Cortex of kidney (tissue), 1 donor: ENCODE measurements at places on chromosomes 3 and 15.

- no peak for DNase-seq
These were observed 16.5 kb upstream of the PLOD2 start for GRCh38 chr3:146177519-146177918.

GRCh38 chr15:97998307-97999071 lies 38.0 kb downstream of the ARRDC4 start:
- no peak for DNase-seq

- no peak for DNase-seq
These were observed 9.9 kb downstream of the LOXL1 start for GRCh38 chr15:73936181-73936580.

DNA sequence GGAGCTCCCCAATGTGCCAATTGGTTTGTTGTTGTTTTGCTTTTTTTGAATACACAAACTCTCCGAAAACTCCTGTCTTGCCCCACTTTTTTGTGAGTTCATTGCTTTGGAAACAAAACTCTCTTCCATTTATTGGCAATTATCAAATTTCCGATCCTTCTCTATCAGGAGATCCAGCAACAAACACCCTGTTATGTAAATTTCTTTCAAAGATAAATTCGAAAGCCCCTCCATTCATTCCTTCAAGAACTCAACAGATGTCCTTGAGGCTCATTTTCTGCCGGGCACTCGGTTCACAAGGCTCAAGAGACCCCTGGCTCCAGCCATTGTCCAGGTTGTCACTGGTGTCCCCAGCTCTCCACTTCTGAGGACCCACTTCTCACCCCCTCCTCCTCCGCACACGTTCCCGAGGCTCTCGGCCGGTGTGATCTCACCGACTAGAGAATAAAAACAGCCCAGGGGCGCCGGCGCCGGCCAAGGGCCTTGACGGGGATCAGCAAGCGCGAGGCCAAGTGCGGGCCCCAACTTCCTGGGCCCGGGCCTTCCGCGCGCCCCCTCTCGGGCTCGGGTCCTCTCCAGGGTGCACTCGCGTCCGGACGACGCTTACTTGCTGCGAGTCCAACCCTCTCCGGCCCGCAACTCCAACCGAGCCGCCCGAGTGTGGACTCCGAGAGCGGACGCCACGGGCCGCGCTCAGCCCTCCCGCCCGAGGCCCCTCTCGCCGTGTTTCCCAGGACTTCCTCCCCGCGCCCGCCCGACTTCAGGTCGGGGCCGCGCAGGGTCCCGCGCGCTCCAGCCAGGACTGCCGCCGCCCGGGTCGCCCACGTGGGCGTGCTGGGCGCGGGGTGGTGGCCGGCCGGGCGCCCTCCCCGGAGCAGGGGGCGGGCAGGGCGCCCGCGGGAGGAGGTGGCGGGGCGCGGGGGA lies 533 bp upstream of the SMAD3 start:
- DNase-seq: no peak

GRCh38 chr15:90819850-90820249 lies 48.5 kb upstream of the FURIN start:
- DNase-seq: no peak

GRCh38 chr3:195597848-195598247 lies 14.1 kb upstream of the APOD start:
- DNase-seq: no peak

- DNase-seq: no peak
These were observed 61.2 kb downstream of the ITGA11 start for GRCh38 chr15:68370768-68371151.

GRCh38 chr3:15647611-15648167 lies 46.1 kb downstream of the BTD start:
- no peak for DNase-seq

DNA sequence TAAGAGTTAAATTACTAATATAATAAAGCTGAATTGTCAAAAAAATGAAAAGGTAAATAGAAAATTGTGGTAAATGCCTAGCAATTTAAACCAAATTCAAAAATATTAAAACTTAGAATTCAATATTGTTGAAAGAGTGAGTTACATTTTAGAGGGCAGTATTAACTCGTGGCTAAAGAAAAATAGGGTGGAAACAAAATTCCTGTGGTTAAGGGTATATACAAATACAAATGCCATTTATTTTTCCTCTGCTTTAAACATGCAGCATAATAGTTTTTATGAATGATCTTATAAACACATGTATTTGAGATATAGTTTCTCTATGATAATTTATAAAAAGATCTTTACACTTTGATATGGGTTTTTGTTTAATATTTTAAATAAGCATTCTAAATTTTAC lies 79.0 kb downstream of the NEDD4 start:
- no peak for DNase-seq
